ENCODE measurements at places on chromosomes 3 and 15.

DNA sequence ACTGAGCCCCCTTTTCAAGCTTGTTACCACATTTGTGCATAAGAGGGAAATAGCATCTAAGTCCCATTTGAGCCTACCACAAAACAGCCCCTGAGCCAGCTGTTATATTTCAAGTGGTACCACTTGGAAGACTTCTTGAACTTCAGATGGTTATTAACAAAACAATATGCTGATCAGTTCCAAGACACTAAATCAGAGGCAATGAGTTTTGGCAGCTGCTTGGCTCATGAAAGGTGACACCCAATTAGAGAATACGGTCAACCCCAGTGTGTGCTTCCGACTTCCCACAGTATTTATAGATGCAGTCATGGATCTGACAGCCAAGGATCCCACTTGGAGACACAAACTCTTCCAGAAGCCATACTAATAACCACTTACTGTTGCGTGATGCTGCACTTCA lies 469.6 kb upstream of the PPP2R3A start:
- no peak overlapping the region for H3K27ac ChIP-seq
- no peaks in the 10 kb centered on the region for H3K36me3 ChIP-seq
- H3K27me3 ChIP-seq, result no peaks in the 10 kb centered on the region

DNA sequence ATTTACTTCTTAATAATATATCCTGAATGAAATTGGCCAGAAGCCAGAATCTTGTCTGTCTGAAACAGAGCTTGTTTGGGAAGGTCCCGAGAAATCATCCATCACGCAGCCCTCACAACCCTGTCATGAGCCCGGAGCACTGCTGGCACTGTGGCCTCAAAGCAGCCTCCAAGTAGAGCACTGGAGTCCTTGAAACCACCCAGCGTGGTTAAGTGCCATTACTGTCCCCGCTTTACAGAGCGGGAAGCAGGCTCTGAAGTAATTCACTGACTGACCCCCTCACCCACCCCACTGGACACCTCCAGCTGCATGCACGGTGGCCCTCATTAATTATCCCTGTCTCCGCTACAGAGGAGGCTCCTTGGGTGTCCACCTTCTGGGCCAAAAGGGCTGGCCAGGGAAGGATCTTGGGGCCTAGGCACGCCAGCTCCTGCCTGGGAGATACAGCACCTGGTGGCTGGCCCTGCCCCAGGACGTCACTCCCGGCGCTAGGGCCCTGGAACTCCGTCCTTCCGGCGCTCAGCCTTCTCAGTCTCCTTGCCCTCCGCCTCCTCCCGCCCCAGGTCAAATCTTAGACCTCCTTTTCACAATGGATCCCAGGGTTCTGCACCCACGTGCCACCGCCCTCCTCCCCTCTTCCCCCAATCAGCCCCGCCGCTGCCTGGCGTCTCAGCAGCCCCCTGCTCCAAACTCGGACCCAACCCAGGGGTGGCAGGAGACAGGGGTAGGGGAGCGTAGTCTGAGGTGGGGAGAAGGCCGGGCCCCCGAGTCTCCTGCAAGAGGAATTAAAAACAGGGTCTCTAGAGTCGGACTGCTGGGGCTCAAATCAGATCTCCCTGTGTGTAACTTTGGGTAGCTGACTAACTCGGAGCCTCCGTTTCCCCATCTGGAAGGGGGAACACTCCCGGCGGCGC lies 1.1 kb downstream of the TKT start:
- H3K27ac ChIP-seq, result peak overlapping the region; percentile 85
- peak overlapping the region; percentile 99 for H3K4me3 ChIP-seq
- peak; percentile 70 for DNase-seq

- H3K36me3 ChIP-seq, result no peaks in the 10 kb centered on the region
- no peaks in the 10 kb centered on the region for H3K27me3 ChIP-seq
- DNase-seq, result no peak
- no peak overlapping the region for H3K4me3 ChIP-seq
- H3K27ac ChIP-seq, result no peak overlapping the region
Observed at GRCh38 chr3:133367956-133368355, 31.9 kb upstream of the BFSP2 start.

DNA sequence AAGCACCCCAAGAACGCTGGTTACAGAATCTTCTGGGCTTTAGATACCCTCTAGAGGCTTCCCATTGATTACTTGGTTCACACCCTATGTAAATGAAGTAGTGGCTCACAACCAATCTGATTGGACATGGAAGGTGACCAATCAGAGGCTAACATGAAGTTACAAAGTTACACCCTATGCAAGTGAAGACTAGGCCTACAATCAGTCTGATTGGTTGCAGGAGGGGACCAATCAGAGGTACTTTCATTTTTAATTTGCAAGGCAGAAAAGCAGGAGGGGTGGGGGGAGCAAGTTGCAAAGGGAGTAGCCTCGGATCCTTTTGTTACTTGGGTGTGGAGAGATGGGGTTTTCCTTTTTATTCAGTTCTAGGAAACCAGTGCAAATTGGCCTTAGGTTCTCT lies 11.1 kb upstream of the RTP2 start:
- H3K4me1 ChIP-seq, result peaks cover 5% of the 10 kb centered on the region
- H3K36me3 ChIP-seq, result no peaks in the 10 kb centered on the region
- H3K27me3 ChIP-seq, result no peaks in the 10 kb centered on the region
- no peak overlapping the region for H3K4me3 ChIP-seq

GRCh38 chr15:96766366-96766765 lies 435.9 kb downstream of the NR2F2 start:
- H3K36me3 ChIP-seq, result no peaks in the 10 kb centered on the region
- no peak overlapping the region for H3K27ac ChIP-seq
- no peak overlapping the region for H3K4me3 ChIP-seq
- peaks cover 6% of the 10 kb centered on the region for H3K4me1 ChIP-seq
- no peaks in the 10 kb centered on the region for H3K27me3 ChIP-seq
- DNase-seq, result no peak

DNA sequence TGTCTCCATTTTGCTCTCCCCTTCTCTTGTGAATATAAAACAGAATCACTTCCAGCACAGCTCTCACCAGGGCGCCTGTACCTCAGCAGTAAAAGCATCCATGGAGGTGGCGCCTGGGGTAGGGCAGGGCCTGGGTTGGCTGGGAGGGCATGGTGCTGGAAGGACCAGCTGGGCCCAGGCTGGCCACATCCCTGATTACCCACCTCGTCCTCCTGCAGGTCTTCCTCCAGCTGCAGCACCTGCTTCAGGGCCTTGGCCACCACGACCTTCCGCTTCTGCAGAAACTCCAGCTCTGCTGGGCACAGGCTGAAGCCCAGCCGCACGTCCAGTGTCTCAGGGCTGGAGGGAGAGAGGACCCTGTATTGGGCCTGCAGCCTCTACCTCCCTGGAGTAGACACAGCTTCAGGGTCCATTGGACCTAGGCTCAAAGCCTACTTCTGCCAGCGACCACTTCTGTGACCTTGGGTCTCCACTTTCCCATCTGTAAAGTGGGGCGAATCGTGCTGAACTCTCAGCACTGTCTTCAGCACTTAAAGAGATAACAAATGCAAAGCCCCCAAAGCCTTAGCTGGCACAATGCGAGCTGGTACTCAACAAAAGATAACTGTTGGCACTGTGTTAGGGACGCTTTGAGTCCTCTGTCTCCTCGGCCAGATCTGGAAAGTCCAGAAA lies 23.8 kb downstream of the PLA2G4E start:
- no peak overlapping the region for H3K27ac ChIP-seq
- no peaks in the 10 kb centered on the region for H3K27me3 ChIP-seq
- no peaks in the 10 kb centered on the region for H3K4me1 ChIP-seq

GRCh38 chr3:127162947-127163645 lies 29.8 kb upstream of the PRR23E start:
- peaks cover 45% of the 10 kb centered on the region for H3K27me3 ChIP-seq
- no peaks in the 10 kb centered on the region for H3K4me1 ChIP-seq
- no peaks in the 10 kb centered on the region for H3K36me3 ChIP-seq
- H3K4me3 ChIP-seq, result no peak overlapping the region
- H3K27ac ChIP-seq, result no peak overlapping the region

DNA sequence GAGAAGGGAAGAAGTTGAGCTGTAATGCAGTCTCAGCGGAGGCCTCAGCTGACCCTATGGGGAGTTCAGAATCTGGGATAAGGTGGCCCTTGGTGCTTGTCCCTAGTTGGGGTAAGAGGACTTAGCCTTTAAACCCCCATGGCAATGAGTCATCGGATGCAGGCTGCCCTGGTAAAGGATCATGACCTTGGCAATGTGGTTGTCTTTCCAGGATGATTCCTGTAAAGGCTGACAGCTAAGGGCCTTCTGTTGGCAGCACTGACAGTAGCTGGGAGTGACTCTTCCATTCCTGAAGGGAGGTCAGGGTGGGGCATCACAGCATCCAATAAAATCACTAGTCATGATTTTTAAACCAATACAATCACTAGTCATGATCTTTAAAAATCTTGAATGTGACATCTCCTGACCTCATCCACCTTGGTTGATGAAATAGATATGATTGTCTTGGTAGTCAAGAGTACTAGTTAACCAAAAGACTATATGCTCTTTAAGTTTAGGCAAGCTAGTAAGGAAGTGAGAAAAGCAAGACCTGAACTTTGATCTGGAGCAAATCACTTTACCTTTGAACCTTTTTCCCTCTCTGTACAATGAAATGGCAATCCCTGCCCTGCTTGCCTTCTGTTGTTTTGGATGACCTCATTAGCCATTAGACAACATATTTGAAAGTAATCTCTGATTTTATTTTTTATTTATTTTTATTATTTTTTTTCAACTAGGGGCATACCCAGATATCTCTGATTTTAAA lies 71.3 kb upstream of the CACNA1D start:
- H3K27ac ChIP-seq, result no peak overlapping the region
- no peaks in the 10 kb centered on the region for H3K27me3 ChIP-seq
- no peaks in the 10 kb centered on the region for H3K4me1 ChIP-seq
- DNase-seq, result no peak
- no peaks in the 10 kb centered on the region for H3K36me3 ChIP-seq

- peaks cover 23% of the 10 kb centered on the region for H3K4me1 ChIP-seq
- no peak for DNase-seq
- no peaks in the 10 kb centered on the region for H3K27me3 ChIP-seq
- no peaks in the 10 kb centered on the region for H3K36me3 ChIP-seq
- H3K4me3 ChIP-seq, result no peak overlapping the region
Observed at GRCh38 chr3:65676580-65676979, 362.1 kb downstream of the MAGI1 start.

DNA sequence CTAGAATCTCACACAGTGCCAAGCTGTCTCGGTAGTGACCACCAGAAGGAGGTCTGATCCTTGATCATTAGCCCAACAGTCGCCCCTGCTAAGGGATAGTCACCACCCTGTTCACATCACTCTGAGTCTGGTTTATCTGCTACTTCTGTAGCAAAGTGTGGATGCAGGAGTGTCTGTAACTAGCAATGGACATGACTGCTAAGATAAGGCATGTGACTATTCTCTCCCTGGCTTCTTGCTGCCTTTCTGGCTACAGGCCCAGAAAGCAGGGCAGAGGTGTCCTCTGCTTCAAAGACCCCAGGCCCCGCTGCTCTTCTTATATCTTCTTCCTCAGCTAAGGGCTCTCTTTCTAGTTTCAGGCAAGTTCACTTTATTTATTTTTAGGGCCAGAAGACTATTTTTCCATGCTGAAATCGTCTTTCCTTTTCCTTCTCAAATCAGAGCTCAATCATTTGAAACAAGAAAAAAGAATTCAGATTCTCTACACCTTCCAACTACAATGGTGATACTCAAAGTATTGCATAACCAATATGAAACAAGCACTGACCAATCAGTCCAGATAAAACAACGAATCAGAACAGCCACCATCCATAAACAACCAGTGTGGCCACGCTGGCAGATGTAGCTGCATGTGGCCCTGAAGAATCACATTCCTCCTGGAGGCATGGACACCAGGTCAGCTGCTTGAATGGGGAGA lies 8.0 kb upstream of the KNG1 start:
- H3K27ac ChIP-seq, result no peak overlapping the region
- no peaks in the 10 kb centered on the region for H3K4me1 ChIP-seq
- no peaks in the 10 kb centered on the region for H3K36me3 ChIP-seq
- no peak for DNase-seq
- H3K4me3 ChIP-seq, result no peak overlapping the region
- H3K27me3 ChIP-seq, result no peaks in the 10 kb centered on the region

DNA sequence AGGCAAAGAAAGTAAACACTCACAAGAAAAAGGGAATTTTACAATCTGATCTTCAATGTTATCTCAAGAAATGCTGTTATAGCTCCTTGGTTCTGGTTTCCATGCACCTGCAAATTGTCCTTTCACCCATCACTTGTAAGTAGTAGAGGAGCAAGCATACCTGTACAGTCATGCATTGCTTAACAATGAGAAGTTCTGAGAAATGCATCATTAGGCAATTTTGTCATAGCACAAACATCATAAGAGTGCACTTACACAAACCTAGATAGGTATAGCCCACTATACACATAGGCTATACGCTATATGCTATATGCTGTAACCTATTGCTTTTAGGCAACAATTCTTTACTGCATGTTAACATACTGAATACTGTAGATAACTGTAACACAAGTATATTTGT lies 672.3 kb downstream of the FHIT start:
- H3K4me1 ChIP-seq, result no peaks in the 10 kb centered on the region
- H3K27me3 ChIP-seq, result no peaks in the 10 kb centered on the region
- no peaks in the 10 kb centered on the region for H3K36me3 ChIP-seq
- DNase-seq, result no peak
- H3K27ac ChIP-seq, result no peak overlapping the region

DNA sequence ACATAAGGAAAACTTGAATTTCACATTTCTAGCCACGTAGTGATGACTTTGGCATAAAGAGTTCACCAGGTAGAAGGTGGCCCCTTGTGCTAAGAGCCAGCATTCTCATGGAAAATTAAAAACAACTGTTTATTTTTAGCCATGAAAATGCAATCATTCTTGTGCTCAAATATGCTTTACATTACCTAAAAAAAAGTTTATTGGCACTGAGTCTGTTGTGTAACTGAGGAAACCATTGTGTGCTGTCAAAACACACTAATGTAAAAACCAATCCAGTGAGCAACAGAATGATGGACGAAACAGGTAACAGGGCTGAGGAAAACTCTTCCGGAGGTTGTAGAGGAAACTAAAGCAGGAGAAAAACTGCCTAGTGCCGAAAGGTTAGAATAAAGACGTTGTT lies 287.0 kb upstream of the TMC3 start:
- DNase-seq, result no peak
- H3K4me1 ChIP-seq, result no peaks in the 10 kb centered on the region
- H3K27me3 ChIP-seq, result no peaks in the 10 kb centered on the region
- no peak overlapping the region for H3K27ac ChIP-seq

- H3K4me1 ChIP-seq, result no peaks in the 10 kb centered on the region
- no peak overlapping the region for H3K27ac ChIP-seq
- H3K27me3 ChIP-seq, result no peaks in the 10 kb centered on the region
- no peak for DNase-seq
- H3K36me3 ChIP-seq, result no peaks in the 10 kb centered on the region
- no peak overlapping the region for H3K4me3 ChIP-seq
Observed at GRCh38 chr15:100770661-100771584, 108.7 kb upstream of the ALDH1A3 start.

DNA sequence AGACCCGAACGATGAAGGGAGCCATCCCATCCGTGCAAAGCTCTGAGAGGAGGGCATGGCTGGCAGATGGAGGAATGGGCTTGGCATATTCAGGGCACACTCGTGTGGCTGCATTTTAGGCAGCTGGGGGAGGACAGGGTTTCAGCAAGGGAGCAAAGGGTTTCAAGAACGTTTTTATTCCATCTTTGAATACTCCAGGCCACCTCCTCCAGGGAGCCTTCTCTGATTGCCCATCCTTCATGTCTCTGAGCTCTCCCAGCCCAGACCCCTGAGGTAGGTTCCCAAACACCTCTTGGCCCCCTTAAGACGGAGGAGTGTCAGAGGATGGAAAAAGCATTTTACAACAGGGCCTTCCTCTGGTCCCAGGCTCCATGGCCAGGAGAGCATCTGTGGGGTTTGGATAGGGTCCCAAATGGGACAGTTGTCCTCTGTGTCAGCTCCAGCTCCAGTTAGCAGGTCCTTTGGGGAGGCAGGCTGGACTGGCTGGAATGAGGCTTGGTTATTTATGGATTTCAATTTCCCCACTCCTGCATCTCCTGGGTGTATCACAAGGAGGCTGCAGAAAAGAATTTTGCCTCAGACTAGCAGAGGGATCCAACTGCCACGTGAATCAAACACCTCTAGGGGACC lies 17.7 kb upstream of the SLC6A1 start:
- H3K4me3 ChIP-seq, result no peak overlapping the region
- no peak overlapping the region for H3K27ac ChIP-seq
- H3K27me3 ChIP-seq, result peaks cover 22% of the 10 kb centered on the region
- H3K4me1 ChIP-seq, result no peaks in the 10 kb centered on the region

Measured in tibial artery (tissue), 4 donors.